ENCODE measurements at places on chromosomes 3 and 15.

- DNase-seq = peak; percentile 33
Measured at GRCh38 chr15:67201136-67201535, 53.3 kb downstream of the AAGAB start.

GRCh38 chr15:99932676-99933402, 199.6 kb upstream of the LYSMD4 start:
- no peak for DNase-seq

DNA sequence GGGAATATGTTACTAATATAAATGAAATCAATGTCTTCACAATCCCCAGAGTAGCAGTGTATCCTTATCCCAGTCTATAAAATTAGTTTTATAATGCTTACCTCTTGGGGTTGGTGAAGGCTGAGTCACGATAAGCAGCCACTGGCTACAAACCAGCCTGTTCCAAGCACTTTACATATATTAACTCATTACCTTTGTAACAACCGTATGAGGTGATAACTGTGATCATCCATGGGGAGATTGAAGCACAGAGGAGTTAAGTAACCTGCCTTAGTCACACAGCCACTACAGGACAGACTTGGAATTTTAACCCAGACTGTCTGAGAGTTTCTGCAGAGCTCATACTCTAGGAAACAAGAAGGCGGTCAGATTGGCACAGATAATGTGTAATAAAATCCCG, 43.3 kb upstream of the MITF start:
- DNase-seq = no peak

DNA sequence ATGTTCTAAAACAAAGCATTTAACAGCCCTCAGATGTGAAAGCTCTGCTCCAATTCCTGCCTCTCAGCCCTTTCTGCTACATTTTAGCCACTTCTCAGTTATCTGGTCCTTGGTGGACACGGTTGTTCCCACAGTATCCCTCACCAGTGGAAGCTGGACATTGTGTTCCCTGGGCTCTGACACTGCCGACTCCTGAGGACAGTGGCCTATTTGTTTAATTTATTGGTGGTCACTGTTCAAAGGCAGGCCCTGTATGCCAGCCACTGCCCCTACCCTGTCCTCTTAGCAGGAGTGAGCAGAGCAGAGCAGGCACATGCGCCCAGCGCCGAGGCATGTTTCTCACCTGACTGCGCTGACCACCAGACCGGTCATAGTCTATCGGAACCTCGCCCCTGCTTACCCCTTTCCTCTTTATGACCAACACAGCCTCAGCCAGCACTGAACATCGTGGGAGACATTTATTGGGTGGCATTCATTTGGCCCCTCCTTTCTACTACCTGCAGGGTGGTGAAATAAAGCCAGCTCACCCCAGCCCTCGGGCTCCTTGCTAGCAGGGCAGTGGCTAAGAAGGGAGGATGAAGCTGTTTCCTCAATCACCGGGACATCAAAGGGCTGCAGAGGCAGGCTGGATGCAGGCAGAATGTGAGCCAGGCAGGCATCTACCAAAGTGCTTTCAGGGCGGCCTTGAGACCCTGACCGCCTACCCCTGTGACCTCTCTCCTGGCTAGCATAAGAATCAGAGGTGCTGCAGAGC, 54.3 kb upstream of the HACD2 start:
- no peak for DNase-seq

- DNase-seq = no peak
Measured at GRCh38 chr15:39704689-39705088, 78.0 kb downstream of the FSIP1 start.
